ENCODE measurements at places on chromosomes 1 and 21.

DNA sequence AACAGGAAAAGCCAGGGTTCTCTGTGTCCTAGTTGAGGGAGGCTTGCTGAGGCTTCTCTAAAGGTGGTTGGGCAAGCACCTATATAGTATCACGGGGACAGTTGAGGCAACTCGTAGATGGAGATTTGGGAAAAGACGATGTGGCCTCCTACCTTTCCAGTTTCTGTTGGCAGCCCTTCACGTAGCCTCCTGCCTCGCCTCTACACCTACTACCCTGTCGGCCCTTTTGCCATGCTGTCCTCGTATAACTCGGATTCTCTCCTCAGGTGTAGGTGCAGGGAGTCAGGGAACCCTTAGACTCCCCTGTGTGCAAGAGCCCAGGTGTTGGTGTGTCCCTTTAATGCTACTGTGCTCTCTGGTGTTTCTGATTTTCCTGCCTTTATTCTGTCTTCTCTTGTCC, 10.3 kb downstream of the ZNF692 start:
- no peak for DNase-seq

- DNase-seq, result no peak
Measured at GRCh38 chr21:36904093-36904666, 62.3 kb downstream of the HLCS start.

- DNase-seq, result no peak
Measured at GRCh38 chr1:174965362-174966007, 34.3 kb upstream of the CACYBP start.

- DNase-seq, result peak; percentile 59
Measured at GRCh38 chr1:233326811-233327650, 493 bp upstream of the MAP3K21 start.

DNA sequence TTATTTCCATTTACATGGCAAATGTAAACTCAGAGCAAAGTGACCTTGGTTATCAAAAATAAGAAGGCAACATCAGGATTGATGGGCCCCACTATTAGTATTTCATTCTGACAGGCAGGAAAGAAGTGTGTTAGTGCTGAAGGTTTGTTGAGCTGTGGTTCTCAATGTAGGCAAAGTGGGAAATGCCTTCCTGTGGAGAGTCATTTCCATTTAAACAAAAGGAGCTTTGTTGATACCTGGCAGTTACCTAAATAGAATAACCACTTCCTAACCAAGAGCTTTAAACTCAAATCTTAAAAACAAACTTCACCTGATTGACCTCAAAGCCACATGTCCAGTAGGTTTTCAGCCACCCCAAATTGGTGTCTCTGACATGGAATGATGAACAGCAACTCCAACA, 579.9 kb upstream of the BEND5 start:
- DNase-seq, result no peak

GRCh38 chr1:218249338-218250140, 35.6 kb upstream of the RRP15 start:
- DNase-seq, result no peak

DNA sequence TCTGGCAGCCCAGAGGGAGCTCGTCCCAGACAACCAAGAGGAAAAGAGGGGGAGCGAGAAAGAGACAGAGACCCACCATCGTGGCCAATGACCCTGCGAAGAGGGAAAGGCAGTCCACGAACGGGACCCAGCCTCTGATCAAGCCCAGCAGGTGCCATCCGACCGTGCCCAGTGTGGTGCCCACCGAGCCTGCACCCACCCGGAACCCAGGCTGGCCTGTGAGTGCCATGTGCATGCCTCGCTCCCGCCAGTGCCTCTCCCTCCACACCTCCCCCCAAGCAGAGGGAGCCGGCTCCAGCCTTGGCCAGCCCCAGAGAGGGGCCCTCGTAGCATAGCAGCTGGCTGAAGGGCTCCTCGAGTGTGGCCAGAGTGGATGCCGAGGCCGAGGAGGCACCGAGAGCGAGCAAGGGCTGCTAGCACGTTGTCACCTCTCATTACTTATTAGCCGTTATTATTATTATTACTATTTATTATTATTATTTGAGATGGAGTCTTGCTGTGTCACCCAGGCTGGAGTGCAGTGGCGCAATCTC, 130.7 kb upstream of the CHRM3 start:
- no peak for DNase-seq

GRCh38 chr1:234851450-234852438, 241.8 kb upstream of the IRF2BP2 start:
- DNase-seq, result no peak

GRCh38 chr1:23274134-23274505, 56.8 kb upstream of the HTR1D start:
- no peak for DNase-seq
